Suppressor macrophage treated with lipopolysaccharide for 4 hours (primary cell): ENCODE measurements at places on chromosomes 7 and 10.

GRCh38 chr10:17465328-17466125, 11.1 kb upstream of the ST8SIA6 start:
- DNase-seq: no peak

DNA sequence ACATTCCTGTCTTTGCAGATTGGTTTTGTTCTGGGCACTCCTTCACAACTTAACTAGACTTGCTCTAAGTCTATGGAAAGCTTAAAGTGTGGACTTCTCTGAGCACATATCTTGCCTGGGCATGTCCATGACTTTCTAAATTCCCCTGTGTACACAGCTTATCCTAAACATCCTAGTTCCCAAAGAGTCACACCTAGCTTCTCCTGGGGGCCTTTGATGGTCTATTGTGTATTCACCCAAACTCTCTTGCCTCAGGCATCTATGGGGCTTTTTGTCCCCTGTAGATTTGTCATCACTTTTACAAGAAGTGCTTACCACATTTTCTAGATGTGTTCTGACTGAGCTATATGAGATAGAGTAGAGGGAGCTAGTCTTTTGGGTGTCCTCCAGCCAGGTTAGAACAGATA, 12.2 kb upstream of the ZNF488 start:
- no peak for DNase-seq

- no peak for DNase-seq
Observed at GRCh38 chr10:60564475-60564874, 174.8 kb upstream of the ANK3 start.

DNA sequence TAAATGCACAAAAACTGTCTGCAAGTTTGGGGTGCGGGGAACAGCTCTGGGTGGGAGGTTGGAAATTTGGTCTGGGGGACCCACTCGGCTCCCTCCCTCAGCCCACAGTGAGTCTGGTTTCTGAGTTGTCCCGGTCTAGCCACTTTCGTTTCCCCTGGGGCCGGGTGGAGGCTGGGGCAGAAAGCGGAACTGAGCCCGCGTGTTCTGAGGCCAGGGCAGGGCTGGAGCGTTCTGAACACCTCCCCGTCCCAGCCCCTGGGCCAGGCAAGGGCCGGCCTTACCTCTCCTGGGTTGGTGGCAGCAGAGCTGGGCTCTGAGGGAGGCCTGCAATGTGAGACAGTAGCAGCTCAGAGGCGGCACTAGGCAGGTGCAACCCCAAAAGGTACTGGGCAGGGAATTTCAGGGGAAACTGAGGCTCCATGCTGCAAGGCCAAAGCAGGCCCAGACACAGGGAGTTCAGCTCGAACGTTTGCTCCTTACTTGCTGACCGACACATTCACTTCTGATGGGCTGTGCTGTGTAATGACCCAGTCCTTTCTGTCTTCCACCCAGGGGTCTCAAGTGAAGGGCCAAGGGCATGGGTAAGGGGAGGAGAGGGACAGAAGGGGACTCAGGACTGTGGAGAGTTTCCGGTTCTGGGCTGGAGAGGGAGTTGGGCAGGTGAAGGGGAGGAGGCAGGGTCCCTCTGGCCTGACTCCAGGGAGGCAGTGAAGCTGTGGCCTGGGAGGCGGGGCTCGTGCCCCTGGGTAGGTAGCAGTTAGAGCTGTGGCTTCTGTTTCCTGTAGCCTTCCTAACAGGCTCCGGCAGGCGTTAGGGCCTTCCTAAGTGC, 3.0 kb downstream of the IRF5 start:
- DNase-seq: peak; percentile 93

DNA sequence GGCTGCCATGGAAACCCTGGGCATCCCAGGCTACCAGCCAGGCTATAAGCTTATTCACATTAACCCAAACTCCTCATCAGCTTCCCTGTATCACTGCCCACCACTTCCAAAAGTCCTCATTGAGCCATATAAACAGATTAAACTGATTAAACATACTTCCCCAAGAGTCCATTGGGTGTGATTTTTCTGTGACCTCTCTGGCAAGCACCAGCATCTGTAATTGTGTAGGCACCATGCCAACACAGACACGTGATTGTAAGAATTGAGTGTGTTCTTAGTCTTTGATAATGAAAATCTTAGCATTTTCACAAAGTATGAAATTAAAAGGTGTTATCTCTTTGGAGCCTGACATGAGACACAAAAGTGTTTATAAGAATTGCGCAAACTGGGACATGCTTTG, 679.3 kb downstream of the TYW1 start:
- no peak for DNase-seq

DNA sequence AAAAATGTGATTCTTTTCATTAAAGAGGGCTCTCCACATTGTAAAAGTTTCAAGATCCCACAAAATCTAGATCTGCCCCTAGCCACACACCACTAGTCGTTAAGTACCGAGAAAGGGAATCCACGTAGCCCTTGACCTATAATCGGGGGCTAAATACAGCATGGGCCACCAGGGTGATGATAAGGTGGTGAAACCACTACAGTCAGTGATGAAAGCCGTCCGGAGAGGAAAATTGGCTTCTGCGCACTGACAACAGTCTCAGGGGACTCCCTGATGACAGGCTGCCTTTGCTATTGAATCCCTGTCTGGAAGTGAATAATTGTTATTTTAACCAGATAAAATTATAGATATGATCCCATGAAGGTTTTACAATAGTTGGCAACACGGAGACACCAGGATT, 4.6 kb downstream of the TECTB start:
- no peak for DNase-seq

DNA sequence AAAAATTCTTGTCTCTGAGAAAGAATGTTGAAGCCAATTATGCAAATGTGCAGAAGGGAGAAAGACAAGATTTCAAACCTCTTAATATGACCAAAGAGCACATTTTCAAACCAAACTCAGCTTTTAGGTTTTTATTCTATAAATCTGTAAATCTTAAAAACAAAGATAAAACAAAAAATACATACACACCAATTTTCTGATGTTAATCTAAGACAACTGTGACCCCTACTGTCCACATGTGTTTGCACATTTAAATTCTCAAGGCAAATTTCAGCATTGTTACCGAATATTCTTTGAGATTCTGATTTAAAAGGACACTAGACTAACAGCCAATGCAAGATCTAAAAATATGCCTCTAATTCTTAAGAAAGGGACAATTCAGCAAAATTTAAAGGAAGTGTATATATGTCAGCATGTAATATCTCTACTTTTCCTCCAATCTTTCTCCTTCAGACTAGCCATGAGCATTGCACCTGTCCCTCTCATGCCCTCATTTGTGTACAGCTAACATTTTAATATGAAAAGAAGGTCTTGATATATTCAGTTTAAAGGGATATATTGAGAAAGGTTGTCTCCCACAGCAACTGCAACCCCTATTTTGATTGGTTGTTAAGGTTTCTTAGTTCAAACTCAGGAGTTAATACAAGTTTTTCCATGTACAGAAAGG, 417.9 kb downstream of the IPMK start:
- DNase-seq: no peak

GRCh38 chr7:72430531-72430930, 18.4 kb upstream of the CALN1 start:
- DNase-seq: no peak

DNA sequence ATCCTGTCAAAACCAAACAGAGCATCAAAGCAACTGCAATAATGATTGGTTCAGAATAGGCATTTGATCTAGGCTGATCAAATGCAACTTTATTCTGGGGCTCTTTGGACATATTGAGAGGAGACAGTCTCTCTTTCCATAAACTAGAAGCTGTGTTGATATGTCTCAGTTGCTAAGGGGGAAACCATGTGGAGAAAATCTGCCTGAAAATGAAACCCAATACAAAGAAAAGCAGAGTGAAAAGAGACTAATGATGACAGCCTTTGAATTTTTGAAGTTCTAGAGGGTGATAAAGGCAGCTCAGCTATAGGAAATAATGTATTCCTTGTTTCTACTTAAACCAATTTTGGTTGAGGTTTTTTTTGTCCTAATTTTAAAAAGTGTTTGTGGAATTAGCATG, 941.8 kb upstream of the POT1 start:
- no peak for DNase-seq

DNA sequence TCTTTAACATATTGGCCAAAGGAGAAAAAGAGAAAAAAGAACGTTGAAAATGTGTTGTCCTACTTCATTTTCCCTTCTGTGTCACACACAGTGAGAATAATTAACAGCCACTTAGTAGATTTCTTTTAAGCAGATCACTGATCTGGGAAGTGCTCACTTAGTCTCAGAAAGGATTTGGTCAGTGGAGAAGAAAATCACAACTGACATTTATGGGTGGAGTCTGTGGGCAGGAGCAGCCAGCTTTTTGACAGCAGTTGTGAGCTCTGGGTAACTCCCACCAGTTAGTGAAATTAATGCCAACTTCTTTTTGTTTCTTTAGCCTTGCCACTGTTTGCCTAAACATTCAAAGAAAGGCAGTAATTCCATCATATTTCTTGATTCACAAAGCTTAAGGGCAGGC, 49.7 kb downstream of the CDK14 start:
- DNase-seq: no peak

- DNase-seq: no peak
Observed at GRCh38 chr7:155864271-155864985, 52.2 kb upstream of the SHH start.

DNA sequence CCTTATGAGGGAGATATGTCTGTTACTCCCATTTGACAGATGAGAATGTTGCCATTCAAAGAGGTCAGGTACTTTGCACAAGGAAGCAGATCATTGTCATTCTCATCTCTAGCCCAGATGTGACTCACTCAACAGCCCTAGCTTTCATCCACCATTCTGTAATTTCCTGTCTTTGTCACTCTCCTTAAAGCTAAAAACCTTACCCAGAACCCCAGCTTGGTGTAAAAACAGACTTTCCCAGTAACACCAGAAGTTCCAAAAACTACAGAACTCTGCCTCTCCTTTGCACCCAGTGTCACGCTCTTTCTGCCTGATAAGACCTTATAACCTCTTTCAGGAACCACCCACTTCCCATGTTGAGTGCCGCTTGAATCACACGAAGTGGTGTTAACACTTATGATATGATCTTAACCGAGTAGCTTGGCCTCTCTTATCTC, 89.1 kb upstream of the SP4 start:
- peak; percentile 28 for DNase-seq

- no peak for DNase-seq
Observed at GRCh38 chr7:11768263-11768662, 63.7 kb downstream of the THSD7A start.

GRCh38 chr10:5094265-5095205, at the start of gene AKR1C3:
Gene AKR1C3 (plus strand): TSS chr10:5094414. CDS start chr10:5094445, 31 bp downstream.
- peak; percentile 9 for DNase-seq

DNA sequence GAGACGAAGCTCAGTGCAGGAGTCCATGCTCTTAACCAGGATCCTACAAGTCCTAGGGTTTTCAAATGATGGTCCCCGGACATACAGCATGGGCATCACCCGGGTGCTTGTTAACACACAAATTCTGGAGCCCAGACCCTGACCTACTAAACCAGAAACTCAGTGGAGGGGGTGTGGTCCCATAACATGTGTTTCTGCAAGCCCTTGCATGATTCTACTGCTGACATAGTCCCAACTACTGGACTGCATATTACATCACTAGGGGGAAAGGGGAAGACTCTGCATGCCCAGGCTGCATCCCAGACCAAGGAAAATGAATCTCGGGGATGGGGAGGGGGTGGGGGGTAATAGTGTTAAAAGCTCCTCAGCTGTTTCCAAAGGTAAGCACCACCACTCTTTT, 40.3 kb downstream of the GRB10 start:
- peak; percentile 8 for DNase-seq

- DNase-seq: no peak
Observed at GRCh38 chr7:36305648-36306047, 84.0 kb upstream of the ANLN start.

DNA sequence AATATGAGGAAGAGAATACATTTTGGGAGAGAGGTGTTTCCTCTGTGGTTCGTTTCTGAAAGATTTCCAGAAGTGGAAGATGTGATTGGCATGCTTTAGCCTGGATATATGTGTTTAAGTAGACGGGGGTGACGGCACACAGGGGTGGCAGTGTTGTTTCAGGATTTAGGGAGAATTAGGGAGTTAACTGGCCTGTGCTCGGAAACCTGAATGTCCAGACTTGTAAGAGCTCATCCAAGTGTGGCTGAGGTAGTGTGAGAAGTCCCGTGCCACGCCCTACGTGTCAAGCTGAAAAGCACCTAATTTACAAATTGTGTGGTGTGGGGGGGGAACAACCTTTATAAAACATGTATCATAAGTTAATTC, 1.1 kb downstream of the RALA start:
- DNase-seq: peak; percentile 48

DNA sequence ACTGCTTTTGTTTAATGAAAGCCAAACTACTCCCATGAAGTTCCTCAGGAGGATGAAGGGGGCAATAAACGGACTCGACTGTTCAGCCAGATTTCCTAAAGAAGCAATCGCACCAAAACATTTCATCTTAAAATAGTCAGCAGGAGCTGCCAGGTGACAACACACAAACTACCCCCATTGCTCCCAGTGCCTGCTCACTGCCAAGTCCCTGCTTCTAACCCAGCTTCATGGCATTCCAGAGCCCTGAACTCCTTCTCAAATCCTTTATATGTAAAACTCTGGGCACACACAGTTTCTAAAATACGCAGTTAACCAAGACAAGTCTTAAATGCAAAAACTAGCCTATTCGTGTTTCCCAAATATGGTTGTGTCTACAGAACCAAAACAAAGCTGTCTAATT, 110.0 kb downstream of the SORBS1 start:
- no peak for DNase-seq

GRCh38 chr10:52568309-52568708, 204.3 kb downstream of the MBL2 start:
- DNase-seq: no peak

DNA sequence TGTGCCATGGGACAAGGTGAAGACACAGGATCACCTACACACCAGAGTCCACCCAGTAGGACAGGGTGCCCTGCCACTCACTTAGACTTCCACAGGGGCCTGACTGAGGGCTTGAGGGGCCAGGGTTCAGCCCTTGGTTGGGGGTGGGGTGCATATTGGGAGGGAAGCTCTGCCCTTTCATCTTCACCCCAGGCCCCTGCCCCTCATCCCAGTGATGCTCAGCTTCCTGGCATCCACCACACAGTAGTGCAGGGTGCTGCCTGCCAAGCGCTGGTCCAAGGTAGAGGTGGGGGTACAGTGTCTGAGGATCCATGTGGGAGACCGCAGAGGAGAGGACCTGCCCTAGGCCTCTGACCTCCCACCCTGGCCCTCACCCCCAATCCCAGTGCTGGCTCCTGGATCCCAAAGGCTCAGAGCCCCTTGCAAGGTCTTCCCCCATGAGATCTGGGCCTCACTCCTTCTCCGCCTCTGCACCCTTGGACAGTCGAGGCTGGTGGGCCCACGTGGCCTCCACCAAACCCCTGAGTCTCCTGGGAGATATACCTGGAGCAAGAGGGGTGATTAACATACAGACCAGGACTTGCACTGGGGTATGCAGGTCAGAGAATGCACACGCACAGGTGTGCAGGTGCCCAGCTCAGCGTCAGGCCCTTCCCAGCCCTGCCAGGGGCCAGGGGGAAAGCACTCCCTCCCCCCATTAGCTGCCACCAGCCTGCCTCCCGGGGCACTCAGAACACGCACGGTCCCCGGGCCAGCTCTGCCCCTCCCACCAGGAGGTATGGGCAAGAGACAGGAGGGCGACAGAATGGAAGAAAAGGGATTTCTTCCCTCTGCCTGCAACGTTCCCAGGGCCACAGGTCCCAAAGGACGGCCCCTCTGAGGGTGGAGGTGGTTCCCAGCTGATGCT, 8.6 kb upstream of the IRF5 start:
- no peak for DNase-seq

GRCh38 chr10:44263771-44264170, 121.1 kb downstream of the CXCL12 start:
- DNase-seq: no peak
